GM23338 (cell line): ENCODE measurements at places on chromosomes 11 and 22.
A peak's percentile ranks its signal among the peaks of the same experiment; 100 is the strongest.

DNA sequence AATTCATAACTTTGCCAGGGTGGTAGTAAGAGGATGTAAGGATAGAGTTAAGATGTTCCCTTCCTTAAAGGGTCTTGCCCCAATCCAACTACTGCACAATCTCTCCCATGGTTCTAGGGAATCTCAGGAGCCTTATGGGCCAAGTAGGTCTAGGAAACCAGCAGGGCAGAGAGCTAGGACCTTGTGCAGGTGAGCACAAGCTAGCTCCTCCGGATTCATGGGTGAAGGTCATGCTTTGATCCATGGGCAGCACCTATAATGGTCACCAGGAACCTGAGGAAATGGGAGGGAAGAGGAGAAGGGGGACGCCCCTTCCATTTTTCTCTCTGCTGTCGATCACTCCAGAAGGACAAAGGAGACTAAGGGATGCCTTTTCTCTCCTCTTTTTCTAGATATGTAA, 16.8 kb downstream of the KCNJ11 start:
- DNase-seq, result peak; percentile 52

GRCh38 chr11:75456596-75457183, 23.7 kb upstream of the KLHL35 start:
- no peak for DNase-seq

DNA sequence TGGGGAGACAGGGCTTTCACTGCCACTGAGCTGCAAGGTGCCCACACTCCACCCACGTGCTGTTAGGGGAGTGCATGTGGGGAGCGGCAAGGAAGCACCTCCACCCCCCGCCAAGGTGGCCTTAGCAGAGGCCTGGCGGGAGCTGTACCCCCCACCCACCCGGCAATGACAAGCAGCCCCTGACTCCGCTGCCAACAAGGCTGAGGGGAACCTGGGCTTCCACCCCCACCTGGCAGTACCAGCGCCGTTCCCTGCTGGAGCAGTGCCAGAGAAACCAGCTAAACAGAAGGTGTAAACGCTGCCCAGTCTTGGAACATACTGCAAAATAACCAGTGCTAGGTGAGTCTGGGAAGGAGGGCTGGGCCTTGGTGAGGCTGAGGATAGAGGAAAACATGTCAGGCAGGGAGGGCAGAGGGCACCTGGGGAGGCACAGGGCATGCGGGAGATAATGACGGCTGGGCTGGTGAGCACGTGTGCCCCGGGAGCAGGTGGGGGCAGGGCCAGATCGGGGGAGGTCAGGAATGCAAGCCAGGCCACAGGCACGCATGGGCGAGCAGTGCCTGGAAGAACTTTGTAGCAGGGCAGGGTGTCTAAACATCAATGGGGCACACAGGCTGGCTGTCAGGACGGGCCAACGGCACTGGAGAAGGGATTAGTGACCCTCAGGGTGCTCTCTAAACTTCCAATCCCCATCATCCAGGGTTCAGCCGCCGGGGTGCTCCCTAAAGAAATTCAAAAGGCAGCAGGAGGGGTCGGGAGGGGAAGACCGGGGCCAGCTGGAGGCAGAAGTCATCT, 6.6 kb downstream of the CERK start:
- peak; percentile 50 for DNase-seq

DNA sequence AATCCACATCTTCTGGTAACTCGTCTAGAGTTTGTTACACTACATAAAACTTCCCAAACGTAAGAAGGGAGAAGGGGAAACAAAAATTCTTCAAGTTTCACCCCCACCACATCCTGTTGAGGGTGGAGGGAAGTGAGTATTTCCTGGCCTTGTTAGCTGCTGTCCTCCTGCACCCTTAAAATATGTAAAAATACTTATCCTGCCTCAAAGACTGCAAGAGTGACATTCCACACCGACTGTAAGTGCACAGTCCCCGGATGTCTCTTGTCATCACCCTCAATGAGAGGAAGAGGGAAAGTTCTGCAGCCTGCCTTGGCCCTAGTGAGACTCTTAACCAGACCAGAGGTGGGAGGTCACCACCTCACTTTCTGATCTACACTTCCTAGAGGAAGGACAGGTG, 3.3 kb downstream of the TMEM121B start:
- DNase-seq, result no peak

DNA sequence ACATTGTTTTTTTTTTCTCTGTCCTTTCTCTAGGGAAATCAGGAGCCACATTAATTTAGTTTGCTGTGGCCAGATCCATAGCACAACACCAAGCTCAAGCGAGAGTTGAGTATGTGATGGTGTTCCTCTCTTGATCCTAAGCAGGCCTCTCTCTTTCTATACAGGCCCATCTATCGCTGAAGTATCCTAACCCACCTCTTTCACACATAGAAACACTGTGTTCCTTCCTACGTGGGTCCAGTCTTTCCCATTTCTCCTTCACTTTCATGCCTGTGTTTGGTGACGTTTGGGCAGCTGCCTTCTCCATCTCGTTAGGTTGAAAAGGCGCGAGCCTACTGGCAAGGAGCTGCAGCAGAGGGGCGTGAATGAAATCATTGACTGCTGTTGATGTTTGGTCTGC, 2.4 kb downstream of the PACS1 start:
- no peak for DNase-seq

DNA sequence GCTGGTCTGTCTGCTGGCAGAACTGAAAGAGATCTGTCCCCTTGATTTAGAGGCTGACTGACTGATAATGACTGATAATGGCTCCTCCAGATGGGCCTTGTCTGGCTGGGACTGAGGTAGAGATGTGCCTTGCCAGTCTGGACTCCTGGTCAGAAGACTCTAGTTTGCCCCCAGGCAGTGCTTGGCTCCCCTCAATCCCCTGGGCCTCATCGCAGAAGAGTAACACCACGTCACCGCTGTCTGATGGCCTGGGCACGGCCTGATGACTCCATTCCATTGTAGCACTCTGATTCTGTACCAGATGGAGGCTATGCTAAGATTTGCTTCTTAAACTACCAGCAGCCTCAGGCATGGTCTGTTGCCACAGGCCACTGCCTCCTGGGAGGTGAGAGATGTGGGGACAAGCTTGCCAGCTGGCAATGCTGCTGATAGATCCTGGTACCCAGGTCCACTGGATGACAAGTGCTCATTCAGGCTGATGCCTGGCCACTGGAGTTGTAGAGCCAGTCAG, 19.1 kb downstream of the CYB5R2 start:
- no peak for DNase-seq

DNA sequence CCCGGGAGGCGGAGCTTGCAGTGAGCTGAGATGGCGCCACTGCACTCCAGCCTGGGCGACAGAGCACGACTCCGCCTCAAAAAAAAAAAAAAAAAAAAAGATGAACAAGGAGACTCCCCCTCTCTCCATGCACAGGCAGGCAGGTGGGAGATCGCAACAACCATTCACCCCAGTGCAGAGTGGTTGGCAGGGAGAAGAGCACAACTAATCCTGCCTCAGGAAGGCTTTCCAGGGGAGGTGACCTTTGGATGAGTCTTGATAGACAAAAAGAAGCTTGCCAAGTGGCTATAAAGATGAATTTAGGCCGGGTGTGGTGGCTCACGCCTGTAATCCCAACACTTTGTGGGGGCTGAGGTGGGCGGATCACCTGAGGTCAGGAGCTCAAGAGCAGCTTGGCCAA, 30.0 kb downstream of the FLRT1 start:
- no peak for DNase-seq

- DNase-seq, result no peak
Measured at GRCh38 chr11:71539017-71539416, 1.2 kb downstream of the KRTAP5-8 start.

GRCh38 chr22:39722032-39722325, 151.4 kb downstream of the CACNA1I start:
- DNase-seq, result no peak

DNA sequence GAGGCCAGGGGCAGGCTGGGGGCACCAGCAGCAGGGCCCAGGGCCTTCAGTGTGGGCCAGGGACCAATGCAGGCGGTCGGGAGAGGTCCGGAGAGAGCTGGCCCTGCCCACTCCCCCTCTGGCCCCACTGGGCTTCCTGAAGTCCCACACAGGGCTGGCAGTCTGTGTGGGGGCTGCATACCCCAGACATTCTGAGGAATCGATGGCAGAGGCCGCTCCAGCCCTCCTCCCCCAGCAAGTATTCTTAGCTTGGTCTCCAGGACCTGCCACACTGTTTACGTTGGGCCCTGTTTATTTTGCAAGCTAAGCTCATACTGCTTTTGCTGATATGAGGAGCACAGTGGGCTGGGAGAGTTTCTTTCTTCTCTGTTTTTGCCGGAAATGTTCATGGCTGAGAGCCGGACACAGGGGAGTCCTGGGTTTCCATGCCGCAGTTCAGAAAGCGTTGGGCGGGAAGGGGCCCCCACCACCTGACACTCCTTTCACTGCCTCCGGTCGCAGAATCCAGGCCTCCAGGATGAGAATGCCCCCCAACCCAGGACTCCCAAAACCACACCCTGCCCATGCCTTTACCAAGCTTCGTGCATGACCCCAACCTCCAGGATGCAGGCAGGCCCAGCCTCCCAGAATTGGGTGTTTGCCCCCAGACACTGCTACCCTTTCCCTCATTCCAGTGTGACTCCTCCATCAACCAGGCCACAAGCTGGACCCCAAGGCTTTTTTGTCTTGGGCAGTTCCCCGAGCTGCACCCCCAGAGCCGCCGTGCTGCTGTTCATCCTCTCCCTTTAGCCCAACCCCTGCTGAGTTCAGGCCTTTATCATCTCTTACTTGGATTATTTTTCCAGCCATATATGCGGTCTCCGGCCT, 81.8 kb upstream of the KCNQ1OT1 start:
- DNase-seq, result no peak

DNA sequence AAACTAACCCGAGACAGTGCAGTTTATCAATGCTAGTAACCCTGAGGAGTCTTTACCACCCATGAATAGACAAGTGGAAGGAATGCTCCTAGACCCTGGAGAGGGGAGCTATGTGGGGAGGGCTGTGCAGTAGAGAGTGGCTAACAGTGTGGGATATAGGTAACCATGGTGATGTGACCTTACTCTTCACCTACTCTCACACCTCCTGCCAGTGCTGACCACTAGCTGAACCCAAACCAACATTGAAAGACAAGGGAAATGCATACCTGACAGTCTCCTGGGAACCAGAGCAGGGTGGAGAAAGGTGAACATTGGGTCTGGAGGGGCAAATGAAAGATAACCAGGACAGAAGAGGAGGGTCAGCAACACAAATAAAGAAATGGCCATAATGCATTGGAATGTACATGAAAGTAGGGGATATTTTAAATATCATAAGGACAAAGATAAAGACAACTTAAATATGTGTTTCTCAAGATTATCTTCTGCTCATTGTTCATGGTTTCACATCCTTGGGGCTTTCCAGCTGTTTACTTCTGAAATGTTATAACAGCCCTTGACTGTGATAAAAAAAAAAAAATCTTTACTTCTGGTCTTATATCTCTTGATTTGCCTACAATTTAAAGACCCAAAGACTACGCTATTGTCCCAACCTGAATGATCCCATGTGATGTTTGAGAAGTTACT, 983.3 kb upstream of the TENM4 start:
- peak; percentile 5 for DNase-seq

- DNase-seq, result no peak
Measured at GRCh38 chr11:19779740-19780139, 67.1 kb downstream of the NAV2 start.
